ELR (cell line): ENCODE measurements at places on chromosomes 6 and 20.

- no peak for DNase-seq
These were observed 202.5 kb upstream of the MAN1A1 start for GRCh38 chr6:119552021-119552420.

DNA sequence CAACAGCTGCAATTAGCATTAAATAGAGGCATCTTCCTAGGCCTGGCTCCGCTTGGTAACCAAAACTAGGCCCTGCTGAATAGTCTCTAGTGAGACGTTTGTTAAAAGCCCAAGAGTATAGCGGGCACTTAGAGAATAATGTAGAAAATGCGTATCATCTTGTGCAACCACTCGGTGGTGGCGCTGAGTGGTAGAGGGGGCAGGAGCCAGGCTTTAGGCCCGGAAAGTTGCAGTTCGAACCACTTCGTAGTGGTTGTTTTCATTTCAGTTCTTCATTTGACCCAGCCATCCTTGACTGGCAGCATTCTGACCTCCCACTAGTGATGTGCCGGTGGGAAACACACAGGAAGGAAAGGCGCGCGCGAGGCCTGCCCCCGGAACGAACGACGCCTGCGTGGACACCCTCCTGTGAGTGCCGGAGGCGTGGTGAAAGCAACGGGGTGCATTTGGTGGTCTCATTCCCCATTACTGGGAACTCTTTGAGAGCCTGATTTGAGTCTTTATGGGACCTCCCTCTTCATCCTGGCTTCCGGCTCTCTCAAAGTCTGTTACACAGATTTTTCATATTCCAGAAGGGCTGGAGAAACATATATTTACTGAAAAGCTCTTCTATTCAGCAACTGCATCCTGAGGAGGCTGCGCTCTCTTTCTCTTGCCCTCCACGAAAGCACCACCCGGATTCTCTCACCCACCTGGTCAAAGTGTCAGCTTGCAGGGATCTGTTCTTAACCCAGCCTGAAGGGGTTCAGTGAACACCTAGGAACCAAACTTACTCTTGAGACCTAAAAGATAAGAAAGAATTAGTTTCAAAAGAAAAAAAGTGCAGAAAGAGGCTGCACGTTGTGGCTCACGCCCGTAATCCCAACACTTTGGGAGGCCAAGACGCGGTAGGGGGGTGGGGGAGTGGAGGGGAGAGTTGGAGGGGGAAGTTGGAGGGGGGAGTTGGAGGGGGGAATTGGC lies 18.2 kb downstream of the GPX5 start:
- DNase-seq: peak; percentile 1

GRCh38 chr20:10209091-10209490 lies 9.5 kb upstream of the SNAP25 start:
- peak; percentile 14 for DNase-seq

GRCh38 chr6:159999240-159999671 lies 30.4 kb downstream of the IGF2R start:
- no peak for DNase-seq

GRCh38 chr6:28134015-28134414 lies 7.7 kb upstream of the ZKSCAN8 start:
- peak; percentile 69 for DNase-seq

DNA sequence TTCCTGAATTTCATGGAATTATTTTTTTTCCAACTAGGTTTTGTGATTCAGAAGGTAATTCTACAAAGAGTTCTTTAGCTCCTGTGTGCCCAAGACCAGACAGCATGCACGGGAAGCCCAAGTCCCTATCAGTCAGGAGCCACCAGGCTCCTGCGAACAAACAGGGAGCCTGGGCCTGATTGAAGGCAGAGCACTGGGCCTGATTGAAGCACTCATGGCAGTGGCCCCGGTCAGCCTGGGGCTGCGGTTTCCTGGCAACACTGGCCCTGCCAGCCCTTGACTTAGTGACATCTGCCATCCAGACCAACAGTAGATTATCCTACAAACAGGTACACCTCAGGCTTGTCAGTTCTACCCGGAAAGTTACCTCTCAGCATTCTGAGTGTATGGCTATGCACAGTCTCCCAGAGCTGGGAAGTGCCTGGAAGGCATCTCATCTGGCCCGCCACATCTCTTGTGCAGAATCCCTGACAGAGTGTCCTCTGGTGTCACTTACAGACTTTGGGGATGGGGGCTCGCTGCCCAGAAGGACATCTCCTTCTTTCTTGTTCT lies 133.8 kb downstream of the VEGFA start:
- DNase-seq: no peak

- peak; percentile 98 for DNase-seq
These were observed 932.7 kb downstream of the TFAP2A start for GRCh38 chr6:9482030-9482738.

DNA sequence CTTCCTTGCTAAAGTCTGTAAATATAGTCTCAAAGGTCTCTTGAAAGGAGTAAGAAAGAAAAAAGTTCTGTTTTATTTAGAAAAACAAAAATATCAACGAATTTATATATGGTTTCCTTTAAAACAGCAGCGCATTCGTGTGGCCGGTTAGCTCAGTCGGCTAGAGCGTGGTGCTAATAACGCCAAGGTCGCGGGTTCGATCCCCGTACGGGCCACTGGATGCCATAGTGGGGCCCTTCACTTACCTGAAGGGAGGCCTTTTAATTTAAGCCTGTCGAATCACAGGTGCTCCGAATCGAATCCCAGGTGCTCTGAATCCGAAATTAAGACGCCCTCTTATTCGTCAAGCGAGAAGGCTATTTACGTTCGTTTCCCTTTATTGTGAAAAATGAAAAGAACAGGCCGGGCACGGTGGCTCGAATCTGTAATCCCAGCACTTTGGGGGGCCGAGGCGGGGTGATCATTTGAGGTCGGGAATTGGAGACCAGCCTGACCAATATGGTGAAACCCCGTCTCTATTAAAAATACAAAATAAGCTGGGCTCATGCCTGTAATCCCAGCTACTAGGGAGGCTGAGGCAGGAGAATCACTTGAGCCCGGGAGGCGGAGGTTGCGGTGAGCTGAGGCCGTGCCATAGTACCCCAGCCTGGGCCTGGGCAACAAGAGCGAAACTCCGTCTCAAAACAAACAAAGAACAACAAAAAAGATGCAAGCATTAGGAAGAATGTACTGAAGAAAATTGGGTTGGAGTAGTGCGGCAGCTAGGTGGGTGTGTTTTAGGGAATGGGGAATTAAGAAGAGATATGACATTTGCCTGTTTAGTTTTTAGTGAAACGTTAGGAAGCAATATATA lies 195.8 kb upstream of the ZNF184 start:
- DNase-seq: peak; percentile 76

DNA sequence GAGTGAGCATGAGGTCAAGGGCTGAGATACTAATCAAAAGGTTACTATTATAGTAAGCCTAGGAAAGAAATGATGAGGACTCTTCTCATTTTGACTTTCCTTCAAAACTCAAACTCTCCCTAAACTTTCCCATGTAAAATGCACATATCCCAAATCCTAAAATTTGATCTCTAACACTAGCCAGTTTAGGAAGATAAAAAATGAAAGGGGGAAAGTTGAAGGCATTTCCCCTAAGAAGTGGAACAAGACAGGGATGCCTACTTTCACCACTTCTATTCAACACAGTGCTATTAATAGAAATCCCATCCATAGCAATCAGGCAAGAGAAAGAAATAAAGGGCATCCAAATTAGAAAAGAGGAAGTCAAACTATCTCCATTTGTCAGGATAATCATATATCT lies 2.9 kb upstream of the CALHM5 start:
- no peak for DNase-seq

DNA sequence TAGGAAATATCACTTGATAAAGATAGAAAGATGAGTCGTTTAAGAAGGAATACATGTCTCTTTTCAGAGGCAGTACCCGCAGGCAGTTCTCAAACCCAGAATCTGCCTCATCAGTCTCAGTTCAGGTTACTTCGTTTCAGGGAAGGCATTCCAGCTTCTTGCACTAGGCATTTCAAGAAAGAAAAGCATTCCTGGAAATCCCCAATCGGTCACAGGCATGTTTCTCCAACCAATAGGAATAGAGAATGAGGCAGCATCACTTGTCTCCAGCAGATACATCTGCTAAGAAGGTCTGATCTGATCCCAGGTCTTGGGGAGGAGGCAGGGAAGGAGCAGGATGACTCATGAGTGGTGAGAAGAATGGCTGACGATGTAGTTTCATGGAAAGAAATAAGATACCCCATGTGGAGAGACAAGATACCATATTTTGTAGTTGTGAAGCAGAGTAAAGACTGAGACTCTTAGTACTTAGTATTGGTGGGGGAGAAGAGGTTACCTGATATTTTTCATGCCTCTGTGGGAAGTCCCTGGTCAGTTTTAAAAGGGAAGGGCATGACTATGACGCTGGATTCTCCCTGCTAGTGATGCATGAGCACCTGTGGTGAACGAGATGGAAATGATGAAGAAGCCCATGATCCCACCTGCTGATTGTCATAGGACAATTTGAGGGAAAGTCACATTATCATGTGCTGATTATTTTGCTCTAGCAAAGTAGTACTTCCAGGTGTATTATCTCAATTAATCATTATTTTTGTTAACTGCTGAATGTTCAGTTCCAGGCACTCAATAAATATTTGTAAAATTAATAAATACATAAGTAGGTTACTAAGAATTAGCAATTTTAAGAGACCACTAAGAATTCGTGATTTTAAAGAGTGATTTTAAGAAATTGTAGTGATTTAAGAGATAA lies 20.3 kb upstream of the HLA-DRB1 start:
- DNase-seq: peak; percentile 92

- DNase-seq: no peak
These were observed 128.2 kb upstream of the PRSS16 start for GRCh38 chr6:27119329-27119728.

GRCh38 chr6:9862603-9863167 lies 552.2 kb downstream of the TFAP2A start:
- no peak for DNase-seq

- DNase-seq: peak; percentile 84
These were observed 15.8 kb upstream of the RNF182 start for GRCh38 chr6:13908955-13909381.

GRCh38 chr20:20956513-20956931 lies 149.6 kb downstream of the LINC00237 start:
- no peak for DNase-seq

GRCh38 chr6:87762116-87762515 lies 60.1 kb upstream of the AKIRIN2 start:
- no peak for DNase-seq

DNA sequence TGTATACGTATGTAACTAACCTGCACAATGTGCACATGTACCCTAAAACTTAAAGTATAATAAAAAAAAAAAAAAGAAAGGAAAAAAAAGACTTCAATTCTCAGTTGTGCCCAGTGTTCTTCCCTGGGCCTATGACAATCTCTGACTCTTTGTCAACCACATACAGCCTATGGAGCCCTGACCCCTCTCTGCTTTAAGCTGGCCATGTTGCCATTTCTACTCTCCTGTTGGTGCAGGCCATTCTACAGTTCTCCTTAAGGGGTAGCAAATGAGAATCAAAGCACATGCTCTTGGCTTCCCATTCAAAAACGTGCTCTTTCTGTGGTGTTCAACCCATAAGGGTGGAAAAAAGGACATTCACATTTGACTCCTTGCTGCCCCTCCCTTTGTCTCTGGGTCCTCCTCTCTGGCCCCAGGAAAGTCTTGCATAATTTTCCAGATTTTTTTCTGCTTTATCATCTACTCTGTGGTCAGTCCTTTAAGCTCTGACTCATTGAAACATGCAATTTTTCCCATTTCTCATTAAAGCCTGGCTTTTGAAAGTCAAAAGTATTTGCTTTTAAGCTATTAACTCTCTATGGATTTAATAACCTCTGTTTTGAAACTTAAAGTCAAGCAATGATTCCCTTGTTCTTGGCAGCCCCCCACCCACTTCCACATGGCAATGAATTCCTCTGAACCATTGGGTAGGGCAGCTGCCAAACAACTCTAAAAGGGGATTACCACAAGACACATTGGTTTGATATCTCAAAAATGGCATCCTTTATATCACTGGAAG lies 208.6 kb upstream of the MCHR2 start:
- DNase-seq: peak; percentile 98

DNA sequence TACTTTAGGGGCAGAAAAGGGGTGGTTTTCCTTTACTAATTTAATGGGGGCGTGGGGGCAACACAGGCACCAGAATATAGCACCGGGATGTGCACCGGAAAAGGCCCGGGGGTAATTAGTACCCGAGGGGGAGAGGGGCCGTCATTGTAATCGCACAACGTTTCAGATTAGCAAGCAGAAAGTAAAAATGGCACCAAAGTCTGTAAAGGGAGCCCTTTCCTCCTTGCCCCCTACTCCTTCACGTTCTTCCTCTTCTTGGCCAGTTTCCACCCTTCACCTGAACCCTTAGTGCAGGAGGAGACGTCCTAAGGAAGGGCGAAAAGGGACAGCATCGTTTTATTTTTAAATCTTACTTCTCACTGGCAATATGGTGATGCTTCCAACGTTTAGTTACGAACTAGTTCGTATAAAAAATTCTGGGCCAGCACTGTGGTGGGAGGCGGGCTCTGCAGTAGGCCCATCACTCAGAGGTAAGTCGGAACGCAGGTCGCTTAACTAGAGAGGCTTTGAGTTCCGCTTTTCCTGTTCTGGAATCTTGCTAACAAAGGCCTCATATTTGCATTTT lies 742 bp upstream of the CEP85L start:
- DNase-seq: no peak

GRCh38 chr6:1604158-1605003 lies 5.3 kb upstream of the FOXC1 start:
- peak; percentile 70 for DNase-seq

DNA sequence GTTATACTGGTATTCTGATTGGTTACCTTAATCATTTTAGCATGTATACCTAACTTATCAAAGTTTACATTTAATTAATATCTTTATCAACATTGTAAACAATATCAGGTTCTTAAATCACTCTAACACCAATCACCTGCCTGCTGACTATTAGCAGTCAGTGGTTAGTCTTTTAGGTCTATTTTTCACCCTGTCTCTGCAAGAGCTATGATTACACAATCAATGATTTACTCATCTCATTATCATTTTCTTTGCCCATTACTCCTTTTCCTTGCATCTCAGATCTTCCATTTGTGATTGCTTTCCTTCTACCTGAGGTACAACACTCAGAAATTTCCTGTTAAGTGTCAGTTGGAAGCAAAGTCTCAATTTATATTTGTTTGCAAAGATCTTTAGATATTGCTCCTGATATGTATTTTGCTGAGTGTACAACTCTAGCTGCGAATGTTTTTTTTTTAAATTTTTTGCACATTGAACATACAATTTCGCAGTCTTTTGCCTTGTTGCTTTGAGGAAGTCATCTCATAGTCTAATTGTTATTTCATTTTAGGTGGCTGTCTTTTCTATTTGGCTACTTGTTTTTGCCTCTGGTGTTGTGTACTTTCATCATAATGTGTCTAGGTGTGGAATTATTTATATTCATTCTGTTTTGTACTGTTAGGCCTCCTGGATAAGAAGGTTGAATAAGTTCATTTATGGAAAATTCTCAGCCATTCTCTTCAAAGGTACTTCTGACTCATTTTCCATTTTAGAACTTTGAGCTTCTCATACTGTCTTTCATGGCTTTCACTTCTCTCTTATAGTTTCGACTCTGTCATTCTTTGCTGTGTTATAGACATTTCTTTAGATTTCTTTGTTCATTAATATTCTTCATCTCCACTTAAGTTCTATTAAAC lies 104.9 kb upstream of the CEP162 start:
- no peak for DNase-seq

DNA sequence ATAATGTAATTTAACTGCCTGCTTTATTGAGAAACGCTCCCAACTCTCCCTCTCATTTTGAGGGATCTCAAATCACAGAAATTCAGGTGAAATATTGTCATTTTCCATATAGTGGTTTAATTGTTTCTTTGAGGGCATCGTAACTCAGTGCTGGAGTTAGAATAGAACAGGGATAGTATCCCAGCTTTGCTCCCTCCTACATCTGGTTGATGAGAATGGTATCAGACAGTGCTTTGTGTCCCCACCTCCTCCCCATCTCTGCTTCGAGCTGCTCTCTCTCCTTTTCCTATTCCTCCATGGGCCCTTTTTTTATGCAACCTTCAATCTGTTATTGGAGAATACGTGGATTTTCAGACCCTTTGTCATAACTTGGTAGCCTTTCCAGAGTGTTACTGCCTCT lies 41.2 kb upstream of the REV3L start:
- DNase-seq: no peak
